Body of pancreas (tissue), 4 donors: ENCODE measurements at places on chromosomes 3 and 15. TPM values are rescaled to one million over a fixed set of nuclear protein-coding genes. Genes with fewer than 3 reads are reported as not detected.

The RASL12 gene
- total RNA-seq, result 3.1 TPM

The RSRC1 gene
- total RNA-seq, result 21.5 TPM

DNA sequence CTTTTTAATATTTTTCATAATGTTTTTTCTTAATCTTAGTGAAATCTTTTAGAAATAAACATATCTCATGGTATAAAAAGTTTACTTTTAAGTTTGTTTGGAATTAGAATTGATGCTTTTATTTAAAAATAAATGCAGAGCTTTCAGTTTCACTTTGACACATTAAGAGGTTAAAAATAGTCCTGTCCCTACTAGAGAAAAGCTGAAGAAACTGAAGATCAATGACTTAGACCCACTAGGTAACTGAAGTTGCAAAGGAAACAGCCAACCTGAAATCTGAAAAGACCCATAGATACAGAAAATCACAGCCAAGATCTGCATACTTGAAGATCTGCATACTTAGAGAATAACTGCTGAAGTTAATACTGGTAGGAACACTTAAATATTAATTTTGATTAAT, 237.6 kb downstream of the RAP2B start:
- no peak for DNase-seq

- DNase-seq, result no peak
Measured at GRCh38 chr3:72590732-72591221, 257.5 kb downstream of the SHQ1 start.

The ZNF662 gene
- 6.5 TPM for total RNA-seq

The C3orf80 gene
- 0.52 TPM for total RNA-seq

DNA sequence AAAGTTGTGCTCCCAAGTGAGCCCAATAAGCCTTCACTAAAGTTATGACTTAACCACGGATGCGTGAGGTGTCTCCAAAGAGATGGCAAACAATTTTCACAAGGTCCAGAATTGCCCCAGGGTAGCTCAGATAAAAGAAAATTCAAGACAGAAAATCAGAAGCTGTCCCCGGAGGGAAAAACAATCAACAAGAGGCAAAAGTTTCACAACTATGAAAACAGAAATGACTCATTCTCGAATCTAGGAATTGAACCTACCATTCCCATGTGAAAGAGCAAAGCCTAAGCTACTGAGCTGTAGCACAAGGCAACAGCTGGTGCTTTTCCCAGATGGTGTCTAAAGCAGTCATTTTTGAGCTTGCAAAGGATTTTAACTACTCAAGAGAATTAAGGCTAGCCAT, 33.5 kb upstream of the MKRN3 start:
- peak; percentile 68 for DNase-seq

GRCh38 chr15:68834346-68834745, 13.7 kb upstream of the ANP32A start:
- DNase-seq, result no peak

DNA sequence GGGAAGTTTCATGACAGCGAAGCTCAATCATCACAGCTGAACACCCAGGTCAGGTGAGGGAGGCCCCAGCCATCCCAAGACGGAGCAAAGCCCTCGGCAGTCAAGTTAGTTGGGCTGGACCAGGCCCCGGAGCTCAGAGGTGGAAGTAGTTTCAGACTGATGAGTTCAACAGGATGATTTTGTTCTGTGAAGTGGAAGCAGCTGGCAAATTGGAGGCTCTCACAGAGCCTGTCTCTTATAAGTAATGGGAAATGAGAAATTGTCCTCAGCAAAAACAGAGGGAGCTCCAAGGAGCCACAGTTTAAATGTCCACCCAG, 245.1 kb downstream of the XXYLT1 start:
- DNase-seq, result no peak

DNA sequence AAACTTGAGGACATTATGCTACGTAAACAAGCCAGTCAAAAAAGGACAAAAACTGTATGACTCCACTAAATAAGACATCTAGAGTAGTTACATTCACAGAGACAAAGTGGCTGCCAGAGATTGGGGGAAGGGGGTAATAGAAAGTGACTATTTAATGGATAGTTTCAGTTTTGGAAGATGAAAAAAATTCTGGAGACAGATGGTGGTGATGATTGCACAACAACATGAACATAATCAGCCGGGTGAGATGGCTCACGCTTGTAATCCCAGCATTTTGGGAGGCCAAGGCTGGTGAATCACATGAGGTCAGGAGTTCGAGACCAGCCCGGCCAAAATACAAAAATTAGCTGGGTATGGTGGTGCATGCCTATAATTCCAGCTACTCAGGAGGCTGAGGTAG, 40.6 kb downstream of the DPP8 start:
- DNase-seq, result no peak

DNA sequence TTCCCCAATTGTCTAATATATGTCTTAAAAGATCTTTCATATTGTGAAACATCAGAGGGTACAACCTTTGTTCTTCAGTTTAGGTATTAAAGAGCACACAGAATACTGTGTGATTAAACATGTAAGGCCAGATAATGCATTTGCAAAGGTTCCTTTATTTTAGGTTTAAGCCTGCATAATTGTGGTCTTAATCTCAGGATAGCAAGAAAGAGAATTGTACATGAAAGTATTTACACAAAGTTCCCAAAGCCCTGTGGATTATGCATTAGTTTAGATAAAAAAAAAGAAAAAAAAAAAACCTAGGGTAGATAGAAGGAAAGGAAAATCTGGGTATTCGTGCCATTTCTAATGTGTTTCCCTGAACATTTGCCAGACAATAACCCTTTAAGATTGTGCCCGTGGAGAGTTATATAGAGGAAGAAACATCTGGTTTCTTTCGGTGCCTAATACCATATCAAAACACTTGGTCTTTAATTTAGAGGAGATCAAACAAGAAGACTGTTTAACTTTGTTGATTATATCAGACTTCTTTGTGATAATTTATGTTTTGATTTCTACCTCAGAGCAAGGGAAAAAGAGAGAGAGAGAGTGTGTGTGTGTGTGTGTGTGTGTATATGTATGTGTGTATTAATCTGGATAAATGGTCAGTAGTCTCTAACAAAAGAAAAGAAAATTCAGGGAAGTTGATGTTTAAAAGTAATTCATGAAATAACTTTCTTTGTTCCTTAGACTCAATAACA, 139.6 kb upstream of the CGNL1 start:
- DNase-seq, result no peak

GRCh38 chr3:40302784-40303183, 6.7 kb upstream of the EIF1B start:
- no peak for DNase-seq

The COLQ gene
- 5.3 TPM for total RNA-seq

- no peak for DNase-seq
Measured at GRCh38 chr15:62901909-62902546, 140.5 kb upstream of the TPM1 start.

- peak; percentile 37 for DNase-seq
Measured at GRCh38 chr15:48250640-48251076, 44.6 kb downstream of the SLC12A1 start.

The NRG4 gene
- total RNA-seq, result 20.5 TPM

DNA sequence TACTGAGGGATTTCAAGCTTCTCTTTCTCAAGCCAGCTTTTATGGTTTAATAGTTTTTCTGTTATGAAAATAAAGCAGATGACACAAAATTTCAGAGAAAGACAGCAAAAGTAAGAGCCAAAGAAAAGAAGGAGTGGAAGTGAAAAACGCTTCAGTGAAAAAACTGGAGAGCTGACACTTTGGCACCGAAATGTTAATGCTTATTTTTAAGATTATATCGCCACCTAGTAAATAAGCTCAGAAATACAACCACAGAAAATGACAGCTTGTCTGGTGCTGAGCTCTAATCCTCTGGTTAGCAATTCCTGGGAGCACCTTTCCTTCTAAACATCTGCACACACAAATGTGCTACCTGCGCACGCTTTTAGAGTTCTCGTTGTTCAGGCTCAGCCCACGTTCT, 101.6 kb downstream of the ZPLD1 start:
- peak; percentile 12 for DNase-seq

- DNase-seq, result no peak
Measured at GRCh38 chr3:4584456-4585249, 91.5 kb downstream of the ITPR1 start.

DNA sequence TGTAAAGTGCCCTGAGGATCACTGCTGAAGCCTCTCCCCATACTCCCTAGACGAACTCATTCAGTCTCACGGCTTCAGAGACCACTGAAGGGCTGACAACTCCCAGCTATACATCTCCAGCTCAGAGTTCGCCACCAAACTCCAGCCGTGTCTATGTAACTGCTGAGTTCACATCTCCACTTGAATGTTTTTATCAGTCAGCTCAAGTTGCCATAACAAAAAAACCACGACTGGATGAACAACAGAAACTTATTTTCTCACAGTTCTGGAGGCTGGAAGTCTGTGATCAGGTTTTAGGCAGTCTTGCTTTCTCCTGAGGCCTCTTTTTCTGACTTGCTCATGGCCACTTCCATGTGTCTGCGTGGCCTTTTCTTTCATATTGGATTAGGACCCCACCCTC, 223.0 kb upstream of the LRRFIP2 start:
- no peak for DNase-seq

DNA sequence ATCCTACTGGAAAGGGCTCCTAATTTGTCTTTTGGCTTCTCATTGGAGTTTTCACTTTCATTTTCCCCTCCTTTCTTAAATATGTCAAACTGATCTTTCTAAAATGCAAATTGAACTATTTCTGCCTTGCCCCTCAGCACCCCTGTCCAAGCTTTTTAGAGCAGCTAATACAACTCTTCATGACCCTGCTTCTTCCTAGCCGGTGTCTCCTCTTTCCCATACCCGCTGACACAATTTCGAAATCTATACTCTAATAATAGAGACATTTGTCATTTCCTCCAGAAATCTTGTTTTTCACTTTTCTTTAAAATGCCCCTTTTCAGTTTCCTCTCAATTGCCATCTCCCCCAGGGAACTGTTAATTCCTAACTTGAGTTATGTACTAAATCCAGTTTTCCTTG, 2.9 kb upstream of the EPHA3 start:
- no peak for DNase-seq

The SERINC4 gene
- total RNA-seq, result not detected

GRCh38 chr3:178669022-178669601, 132.9 kb downstream of the KCNMB2 start:
- DNase-seq, result no peak

DNA sequence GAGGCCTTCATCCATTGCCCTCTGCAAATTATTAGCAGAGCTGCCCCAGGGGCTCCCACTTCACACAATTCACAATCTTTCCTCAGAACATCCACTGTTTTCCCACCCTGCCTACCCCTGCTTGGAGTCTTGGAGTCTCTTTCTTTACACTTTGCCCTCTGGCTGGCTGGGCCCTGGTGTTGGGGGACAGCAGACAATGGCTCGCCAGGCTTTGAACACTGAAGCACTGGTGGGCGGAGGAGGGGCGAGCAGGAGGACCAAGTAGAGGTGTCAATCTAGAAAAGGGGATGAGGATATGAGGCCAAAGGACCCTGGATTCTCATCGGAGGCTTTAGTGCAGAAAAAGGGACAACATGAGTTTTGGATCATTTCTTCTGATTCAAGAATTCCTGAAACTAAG, 212.0 kb downstream of the NR1D2 start:
- DNase-seq, result no peak

DNA sequence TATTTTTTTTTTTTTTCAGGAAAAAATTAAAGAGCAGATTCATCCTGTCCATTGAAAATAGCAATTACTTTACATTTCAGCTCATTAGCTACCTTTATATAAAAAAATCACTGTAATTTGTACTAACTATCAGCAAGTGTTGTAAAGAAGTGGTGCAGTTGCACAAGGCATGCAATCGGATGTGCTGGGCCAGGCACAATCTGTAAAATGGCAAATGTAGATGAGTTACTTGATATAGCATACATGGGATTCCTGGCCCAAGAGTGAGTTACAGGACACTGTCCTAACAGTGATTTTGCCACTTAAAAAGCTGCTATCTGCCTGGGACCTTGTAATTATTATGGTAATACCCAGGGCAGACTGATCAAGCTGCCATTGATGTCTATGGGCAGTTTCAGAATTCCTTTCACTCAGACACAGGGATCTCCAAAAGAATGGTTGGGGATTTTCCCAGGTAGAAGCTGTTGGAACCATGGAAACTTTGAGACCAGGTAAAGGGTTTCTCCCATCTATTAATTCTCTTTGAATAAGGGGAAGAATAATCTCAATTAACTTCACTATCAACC, 182.2 kb upstream of the ICE2 start:
- no peak for DNase-seq

The DNAH1 gene
- total RNA-seq, result 14.8 TPM

The PLCH1 gene
- total RNA-seq, result 3.0 TPM
